NCI-H1417 treated with DMSO at 0.1 percent for 48 hours (cell line): ENCODE measurements at places on chromosomes 12 and 14.

DNA sequence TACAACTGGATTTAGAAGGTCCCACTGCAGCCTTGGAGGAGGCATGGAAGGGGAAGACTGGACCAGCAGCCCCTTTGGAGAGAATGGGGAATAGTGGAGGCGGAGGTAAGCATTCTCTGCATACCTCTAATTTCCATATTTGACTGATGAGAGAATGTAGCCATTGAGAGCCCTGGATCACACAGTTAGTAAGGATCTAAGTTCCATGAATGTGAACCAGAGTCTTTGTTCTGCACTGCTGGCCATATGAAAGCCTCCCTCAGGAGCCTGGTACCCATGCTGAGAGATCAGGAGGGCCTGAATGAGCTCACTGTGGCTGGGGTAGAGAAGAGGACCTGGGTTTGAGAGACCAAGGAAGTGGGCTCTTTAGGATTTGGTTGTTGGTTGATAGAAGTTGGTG is 192.1 kb downstream of the TMEM132C start:
- no peak for DNase-seq

- DNase-seq, result no peak
Observed at GRCh38 chr12:130566446-130567155, 149.5 kb downstream of the RIMBP2 start.

GRCh38 chr12:108482717-108483212 is 32.3 kb upstream of the FICD start:
- DNase-seq, result no peak

- DNase-seq, result no peak
Observed at GRCh38 chr14:74641601-74642391, 29.8 kb upstream of the LTBP2 start.

GRCh38 chr12:109847142-109847735 is 14.0 kb upstream of the TRPV4 start:
- no peak for DNase-seq

DNA sequence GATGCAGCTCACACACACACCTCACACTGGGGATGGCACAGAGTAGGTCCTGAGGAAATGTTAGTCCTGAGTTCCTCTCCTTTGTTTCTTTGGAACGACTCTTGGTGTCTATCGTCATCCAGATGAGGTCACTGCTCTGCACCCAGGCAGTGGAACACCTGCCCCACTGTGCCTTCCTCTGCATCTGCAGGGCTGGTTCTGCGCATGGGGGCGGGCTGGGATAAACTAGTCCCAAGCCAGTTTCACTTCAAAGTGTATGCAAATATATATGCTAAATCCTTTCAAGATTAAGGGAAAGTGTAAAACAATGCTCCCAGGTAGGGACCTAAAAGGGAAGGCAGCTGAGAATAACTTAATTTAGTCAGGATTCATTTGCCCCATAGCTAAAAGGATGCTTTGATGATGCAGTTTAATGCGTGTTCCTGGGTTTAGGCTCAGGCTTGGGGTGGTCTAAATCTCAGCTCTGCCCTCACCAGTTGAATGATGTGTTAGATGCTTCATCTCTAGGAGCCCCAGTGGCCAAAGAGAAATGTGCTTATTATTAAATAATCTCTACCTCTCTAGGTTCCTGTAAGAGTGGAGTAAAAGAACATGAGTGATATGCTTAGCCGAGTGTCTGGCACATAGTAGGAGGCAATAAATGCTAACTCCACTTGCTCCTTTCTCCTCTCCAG is 47.1 kb upstream of the OVCH1 start:
- no peak for DNase-seq

DNA sequence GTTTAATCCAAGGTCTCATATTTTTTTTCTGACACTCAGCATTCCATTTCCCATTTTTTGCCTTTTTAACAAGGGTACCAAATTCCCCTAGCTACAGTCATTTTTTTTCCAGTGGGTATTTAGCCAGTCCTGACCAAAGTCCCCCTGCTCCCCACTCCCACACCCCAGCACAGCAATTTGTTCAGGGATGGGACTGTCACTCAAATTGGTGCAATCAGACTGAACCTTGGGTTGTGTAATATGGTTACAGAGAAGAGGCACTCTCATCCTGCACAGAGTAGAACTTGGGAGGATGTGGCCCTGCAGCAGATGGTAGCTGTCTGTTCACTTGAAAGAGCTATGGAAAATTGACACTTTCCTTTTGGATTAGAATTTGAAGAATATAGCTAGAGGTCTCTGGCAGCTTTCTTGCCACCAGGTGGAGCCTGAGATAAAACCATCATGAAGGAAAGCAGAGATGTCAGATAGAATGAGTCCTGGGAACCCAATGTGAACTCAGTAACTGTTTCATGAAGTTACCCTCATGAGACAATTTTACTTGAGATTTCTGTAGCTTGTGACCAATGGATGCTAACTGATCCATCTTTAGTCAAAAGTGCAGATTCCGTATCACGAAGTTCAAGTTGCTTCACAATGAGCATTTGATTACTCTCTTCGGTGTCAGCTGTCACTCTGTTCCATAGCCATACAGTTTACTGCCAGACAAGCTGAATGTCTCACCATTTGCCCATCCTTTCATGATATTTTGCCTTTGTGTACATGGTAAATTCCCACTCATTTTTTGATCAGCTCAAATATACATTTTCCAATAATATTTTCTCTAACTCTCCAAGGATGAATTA is 394.0 kb upstream of the SYT1 start:
- DNase-seq, result no peak

DNA sequence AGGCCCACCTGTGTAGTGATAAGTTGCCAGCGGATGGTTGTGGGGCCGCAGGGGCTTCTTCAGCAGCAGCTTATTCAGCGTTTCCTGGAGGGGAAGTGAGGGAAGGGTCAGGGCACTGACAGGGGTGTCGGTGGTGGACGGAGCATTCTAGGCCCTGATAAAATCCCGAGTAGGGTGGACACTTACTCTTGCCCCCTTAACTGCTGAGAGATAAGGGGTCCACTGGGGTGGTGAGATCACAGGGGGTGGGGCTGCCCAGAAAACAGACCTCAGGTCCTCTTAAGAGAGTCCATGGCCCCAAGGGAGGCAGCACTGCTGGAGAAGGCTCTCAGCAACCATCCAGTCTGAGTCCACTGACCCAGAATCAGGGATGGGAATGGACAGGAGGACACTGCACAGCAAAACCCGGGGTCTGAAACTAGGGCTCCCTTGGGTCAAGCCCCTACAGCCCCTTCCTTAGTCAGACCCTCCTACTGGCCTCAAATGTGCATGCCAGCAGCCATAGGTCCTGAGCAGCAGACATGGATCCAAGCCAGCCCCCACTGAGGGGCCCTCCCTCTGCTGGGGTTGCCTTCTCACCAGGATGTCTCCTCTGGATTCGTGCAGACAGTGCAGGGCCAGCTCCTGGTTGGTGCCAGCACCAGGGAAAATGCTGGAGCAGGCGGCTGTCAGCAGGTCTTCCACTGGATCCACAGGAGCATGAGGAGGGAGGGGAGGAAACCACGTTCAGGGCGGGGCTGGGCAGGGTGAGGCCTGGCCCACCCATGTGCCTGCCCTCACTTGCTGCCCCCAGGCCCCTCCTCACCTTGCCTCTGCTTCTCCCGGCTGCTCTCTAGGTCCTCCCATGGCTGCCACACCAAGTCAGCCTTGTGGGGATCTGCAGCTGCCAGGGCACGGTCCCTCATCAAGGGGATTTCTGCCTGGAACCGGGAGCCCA is 12.1 kb upstream of the PNMA1 start:
- DNase-seq, result no peak

DNA sequence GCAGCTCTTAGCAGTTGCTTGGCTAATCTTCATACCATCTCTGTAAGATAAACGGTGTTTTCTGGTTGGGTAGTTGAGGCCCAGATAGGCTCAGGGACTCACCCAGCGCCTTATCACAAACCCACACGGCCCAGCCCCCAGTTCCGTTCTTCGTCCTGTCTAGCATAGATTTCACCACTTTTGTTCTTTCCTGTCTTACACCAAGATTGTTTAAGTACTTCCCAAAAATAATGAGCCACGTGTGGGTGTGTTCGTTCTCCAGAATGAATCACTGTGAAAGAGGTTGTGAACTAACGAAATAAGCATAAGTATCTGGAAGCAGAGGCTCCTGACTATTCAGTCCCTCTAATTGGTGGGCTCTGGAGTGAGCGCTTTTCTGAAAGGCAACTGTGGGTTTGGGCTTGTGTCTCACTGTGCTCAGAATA is 21.4 kb downstream of the ACVR1B start:
- no peak for DNase-seq

DNA sequence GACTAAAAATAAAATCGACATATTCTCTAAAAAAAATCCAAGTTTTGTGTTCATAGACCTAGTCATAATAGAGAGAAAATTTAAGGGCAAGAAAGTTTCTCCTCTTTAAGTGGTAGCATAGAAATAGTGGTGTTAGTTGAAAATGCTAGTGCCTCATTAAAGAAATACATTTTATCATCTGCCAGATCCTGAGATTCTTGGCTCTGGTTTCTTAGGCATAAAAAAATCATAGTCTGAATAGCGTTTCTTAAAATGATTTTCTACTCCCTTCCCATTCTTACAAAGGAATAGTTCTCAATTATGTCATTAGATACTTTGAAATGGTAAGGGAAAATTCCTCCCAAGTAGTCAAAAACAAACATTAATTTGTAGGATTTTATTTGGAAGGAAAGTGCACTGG is 212.8 kb downstream of the NELL2 start:
- DNase-seq, result no peak

DNA sequence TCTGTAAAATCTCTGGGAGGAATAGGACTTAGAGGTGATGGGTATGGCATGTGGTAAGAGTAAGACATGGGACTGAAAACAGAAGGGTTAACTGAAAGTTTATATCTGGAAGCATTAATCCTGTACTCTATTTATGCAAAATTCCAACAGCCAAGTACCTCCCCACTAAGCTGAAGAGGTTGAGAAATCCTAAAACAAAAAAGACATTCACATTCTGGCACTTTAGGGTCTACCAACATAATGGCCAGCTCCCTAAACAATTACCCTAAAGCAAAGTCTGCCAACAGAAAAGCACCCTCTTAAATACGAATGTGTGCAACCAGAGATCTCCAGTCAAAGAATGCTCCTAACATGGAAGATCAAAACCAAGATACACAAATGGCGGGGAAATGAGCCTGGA is 87.4 kb downstream of the GTF2A1 start:
- no peak for DNase-seq
